ENCODE measurements at places on chromosomes 2 and 18. TPM values are rescaled to one million over a fixed set of nuclear protein-coding genes. Genes with fewer than 3 reads are reported as not detected.

The SLC5A7 gene
- 0.37 TPM for total RNA-seq

The CFAP53 gene
- total RNA-seq = 48.6 TPM

The ERFE gene
- 9.5 TPM for total RNA-seq

The PTRHD1 gene
- total RNA-seq = 61.3 TPM

The AGXT gene
- not detected for total RNA-seq

The MEX3C gene
- total RNA-seq = 97.2 TPM

The PPIL3 gene
- total RNA-seq = 37.0 TPM

Measured in testis (tissue), 5 donors.